ENCODE measurements at places on chromosomes 3 and 15.

DNA sequence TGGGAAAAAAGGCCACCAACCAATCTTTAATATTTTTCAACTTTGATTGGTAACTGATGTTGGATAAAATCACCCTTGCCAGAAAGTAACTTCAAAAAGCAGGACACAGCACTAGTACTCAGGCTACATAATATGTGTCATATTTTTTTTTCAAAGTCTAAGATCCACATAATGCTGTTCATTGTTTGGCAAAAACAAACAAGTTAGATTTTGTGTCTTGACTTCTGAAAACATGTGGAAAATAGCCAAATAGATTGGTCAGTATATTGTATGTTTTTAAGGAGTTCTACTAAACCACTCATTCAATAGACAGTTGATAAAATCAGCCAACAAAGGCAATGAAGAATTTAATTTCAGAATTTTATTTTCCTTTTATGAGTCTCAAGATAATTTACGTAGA, 111.7 kb upstream of the CCDC54 start:
- no peak for DNase-seq

DNA sequence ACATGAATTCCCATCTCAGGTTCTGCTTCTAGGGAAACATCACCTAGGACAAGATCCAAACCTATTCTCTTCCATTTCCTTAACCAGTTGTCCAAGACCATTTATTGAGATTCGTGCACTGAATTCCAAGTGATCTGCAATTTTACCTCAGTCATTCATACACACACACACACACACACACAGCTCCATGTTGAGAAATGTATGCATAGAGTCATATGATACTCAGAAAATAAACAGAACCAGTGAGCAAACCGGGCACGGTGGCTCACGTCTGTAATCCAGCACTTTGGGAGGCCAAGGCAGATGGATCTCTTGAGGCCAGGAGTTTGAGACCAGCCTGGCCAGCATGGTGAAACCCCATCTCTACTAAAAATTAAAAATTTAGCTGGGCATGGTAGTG, 6.1 kb upstream of the KPNA1 start:
- no peak for DNase-seq

DNA sequence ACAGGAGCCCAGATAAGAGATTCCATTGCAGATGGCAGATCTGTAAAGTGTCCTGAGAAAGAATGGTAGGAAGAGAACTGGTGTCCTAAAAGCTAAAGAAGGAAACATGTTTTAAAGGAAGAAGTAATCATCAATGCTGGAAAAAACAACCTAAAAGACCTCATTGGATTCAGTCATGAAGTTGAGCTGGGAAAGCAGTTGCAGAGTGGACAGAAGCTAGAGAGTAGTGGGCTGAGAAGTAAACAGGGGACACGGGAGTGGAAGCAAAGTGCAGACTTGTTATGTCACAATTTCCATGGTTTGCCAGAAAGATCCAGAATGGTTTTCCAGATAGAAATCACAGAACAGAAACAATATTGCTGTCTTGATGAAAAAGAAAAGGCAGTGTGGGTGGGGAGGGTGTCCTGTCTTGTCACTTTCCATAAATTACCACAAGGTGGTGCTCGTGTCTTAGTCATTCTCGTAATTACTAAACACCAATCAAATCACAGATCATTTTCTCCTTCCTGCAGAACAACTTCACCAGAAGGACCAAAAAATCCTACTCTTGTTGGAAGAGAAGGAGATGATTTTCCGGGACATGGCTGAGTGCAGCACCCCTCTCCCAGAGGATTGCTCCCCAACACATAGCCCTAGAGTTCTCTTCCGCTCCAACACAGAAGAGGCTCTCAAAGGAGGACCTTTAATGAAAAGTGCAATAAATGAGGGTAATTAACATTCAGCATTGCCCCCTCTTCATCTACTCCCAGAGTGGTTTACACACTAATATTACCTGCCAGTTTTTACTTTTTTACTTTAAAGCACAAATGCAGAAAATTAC, 64.5 kb downstream of the KLHL25 start:
- DNase-seq: no peak

GRCh38 chr3:134354612-134355251, 19.5 kb downstream of the AMOTL2 start:
- no peak for DNase-seq

- peak; percentile 35 for DNase-seq
Observed at GRCh38 chr3:50674349-50675178, at the start of gene DOCK3. Gene DOCK3 (plus strand): TSS chr3:50674927. CDS start chr3:50675264, 337 bp downstream.

- DNase-seq: no peak
Observed at GRCh38 chr15:39685999-39686613, 96.5 kb downstream of the FSIP1 start.

- no peak for DNase-seq
Observed at GRCh38 chr3:100256731-100257151, 4.1 kb upstream of the TBC1D23 start.

DNA sequence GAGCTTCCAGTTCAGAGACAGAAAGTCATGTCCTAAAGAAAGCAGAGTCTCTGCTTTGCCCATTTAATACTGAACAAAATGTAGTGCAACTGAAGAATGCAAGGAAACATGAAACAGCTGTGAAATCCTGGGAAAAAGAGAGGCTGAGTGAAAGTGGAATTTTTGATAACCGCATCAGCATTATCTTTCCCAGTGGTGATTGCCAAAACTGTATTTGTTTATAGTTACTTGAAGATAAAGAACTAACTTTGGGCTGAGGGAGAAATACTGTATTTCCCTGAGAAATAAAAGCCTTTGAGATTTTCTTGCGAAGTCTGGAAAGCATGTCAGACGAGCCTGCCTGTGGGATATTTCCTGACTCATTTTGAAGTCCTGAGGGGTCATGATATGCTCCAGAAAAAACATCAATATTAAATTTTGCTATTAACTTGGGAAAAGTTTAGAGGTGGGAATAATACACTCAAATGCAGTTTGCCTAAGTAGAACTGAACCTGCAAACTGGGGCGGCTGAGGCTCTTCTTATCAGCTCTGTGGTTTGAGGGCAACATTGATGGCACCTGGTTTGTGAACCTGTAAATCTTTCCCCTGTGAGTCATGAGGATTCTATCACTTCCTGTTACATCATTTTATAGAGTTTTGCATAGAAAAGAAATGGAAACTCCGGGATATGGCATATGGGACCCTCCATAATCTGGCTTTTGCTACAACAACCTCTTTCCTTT, 855.3 kb downstream of the MCTP2 start:
- DNase-seq: no peak

GRCh38 chr3:42387802-42388651, 22.4 kb downstream of the LYZL4 start:
- DNase-seq: no peak

GRCh38 chr3:2599471-2599870, 500.8 kb downstream of the CNTN4 start:
- DNase-seq: no peak

DNA sequence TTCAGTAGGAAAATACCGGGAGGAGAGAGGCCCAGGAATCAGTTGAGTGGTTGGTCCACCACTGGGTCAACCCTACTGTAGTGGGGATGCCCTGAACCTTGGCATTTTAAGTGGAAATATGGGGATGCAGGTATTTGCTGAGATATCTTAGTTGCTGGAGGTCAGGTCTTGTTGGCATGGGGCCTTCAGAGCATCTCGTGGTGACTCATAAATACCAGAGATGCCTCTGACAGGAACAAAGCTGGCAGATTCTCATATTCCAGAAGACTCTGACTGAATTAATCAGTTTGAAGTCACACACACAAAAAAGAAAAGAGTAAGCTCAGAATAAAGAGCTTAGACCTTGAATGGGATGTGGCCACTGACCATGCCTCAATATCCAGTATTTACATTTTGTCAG, 91.6 kb downstream of the CACNA2D3 start:
- DNase-seq: no peak

DNA sequence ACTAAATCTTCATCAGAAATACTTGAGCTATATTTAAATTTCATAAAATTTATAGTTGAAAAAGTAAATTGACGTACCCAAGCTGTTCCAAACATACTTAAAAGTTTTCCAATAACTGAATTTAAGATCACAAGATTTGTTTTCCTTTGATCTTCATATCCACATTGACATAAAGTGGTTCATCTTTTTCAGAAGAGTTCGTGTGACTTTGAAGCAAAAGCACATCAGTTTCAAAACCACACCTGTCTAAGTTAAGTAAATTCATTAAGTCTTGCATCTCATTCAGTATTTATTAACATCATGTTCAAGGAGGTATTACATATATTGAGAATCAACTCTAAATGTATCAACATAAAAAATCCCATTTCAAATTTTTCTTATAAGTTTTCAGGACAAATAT, 79.5 kb downstream of the BFSP2 start:
- DNase-seq: no peak

DNA sequence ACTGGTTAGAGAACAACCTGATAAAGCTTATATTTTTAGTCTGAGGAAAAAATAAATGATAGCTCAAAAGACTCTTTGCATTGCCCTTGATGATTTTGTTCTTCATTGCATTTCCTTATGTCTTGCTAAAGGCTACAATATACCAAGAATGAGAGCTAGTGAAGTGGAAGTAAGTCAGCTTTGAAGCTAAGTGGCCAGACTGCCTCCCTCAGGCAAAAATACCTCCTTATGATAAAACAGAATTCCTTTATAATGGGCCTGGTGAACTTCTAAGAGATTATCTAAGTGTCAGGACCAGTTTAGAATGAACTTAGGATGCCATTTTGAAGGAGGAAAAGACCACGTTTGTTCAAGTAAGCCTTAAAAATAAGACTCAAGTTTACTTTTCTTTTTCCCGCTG, 678.4 kb downstream of the ROBO2 start:
- no peak for DNase-seq

GRCh38 chr3:119601154-119601553, 3.5 kb downstream of the PLA1A start:
- no peak for DNase-seq

GRCh38 chr3:188439080-188439479, 285.1 kb downstream of the LPP start:
- no peak for DNase-seq

GRCh38 chr3:120567370-120568201, 28.6 kb upstream of the NDUFB4 start:
- no peak for DNase-seq

GRCh38 chr3:160973067-160973809, 131.9 kb downstream of the B3GALNT1 start:
- DNase-seq: no peak

DNA sequence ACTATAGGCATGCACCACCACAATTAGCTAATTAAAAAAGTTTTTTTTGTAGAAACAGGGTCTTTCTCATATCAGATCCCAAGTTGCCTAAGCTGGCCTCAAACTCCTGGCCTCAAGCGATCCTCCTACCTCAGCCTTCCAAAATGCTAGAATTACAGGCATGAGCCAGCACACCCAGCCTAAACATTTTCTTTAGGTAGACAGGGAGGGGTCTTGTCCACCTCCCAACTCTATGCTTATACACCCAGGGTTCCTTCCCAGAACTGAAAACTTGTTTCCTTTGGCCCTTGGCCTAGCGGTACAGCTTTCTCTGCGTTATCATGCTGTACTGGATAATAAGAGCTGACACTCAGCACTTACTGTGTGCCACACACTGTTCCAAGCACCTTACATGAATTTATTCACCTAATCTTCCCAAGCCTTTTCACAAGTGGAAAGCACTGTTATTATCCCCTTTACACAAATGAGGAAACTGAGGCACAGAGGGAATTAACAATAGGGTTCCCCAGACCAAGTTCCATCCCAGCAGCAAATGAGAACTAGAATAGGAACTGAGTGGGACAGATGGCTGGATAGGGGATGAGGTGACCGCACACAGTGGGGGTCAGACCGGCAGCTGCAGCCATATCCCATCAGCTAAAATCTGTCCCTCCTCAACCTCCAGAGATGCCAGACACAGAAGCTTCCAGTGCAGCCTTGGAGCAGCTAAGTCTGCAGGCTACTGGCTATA, 150.8 kb downstream of the MEGF11 start:
- DNase-seq: no peak

- DNase-seq: no peak
Observed at GRCh38 chr15:61137105-61137792, 91.9 kb downstream of the RORA start.

DNA sequence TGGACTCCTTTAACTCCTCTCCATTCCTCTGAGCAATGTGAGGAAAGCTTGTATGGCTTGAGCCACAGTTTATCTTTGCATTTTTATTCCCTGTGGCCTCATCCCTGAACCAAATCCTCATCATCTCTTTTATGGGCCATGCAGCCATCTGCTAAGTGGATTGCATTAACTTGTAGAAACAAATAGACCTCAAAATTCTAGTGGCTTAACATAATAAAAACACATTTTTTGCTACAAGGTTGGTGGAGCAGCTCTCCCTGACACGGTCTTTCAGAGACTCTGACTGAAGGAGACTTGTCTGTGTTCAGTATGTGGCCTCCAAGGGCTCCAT, 135.3 kb downstream of the RPL22L1 start:
- DNase-seq: no peak

- no peak for DNase-seq
Observed at GRCh38 chr3:182979103-182979673, 1.1 kb downstream of the DCUN1D1 start.

GRCh38 chr3:161854232-161854771, 357.7 kb downstream of the OTOL1 start:
- DNase-seq: no peak

DNA sequence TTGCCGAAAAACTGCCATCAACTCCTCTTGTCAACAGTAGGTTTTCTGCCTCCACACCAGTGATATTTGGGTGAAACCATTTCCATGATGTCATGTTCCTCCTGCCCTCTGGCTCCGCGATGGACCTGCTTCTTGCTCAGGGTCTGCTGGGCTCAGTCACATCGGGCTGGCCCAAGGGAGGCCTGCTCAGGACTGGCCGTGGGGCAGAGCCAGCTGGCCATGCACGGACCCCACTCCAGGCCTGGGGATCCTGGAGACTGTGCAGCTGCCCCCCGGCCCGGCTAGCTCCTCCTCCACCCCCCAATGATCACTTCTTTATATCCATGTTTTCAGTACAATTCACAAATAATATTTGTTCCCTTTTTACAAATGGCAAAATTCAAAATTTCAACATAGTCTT, 270.3 kb upstream of the CCDC54 start:
- no peak for DNase-seq

GRCh38 chr15:41043276-41043951, 72.7 kb downstream of the INO80 start:
- DNase-seq: no peak

DNA sequence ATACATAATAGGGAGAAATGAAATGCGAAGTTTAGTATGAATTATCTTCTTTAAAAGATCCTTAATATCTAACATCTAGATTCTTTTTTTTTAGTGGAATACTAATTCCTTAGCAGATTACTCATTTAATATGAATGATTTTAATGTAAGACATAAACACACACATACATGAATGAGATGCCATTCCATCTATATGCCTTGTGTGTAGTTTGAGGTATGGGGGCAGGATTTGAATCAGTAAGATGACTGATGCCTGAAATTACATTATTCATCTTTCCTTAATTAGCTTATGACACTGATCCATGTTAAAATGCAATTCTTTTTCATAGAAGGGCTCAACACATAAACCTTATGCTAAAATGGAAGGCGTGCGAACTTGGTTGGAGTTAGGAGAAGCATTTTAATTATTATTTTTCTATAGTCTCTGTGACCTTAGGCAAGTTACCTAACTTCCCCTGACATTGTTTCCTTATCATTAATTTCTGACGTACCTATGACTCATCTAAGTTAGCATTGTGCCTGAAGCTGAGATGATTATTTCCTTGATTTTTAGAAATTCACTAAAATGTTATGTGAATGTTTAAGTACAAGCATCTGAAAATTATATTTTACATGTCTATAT, 10.8 kb upstream of the BNIP2 start:
- DNase-seq: no peak

Measured in stimulated activated CD8-positive, alpha-beta memory T cell treated with anti-CD3 and anti-CD28 coated beads, Interleukin-15, amount 100 ng/mL, for 24 hours (primary cell).